K562 (cell line): ENCODE measurements at places on chromosomes 13 and 19.

DNA sequence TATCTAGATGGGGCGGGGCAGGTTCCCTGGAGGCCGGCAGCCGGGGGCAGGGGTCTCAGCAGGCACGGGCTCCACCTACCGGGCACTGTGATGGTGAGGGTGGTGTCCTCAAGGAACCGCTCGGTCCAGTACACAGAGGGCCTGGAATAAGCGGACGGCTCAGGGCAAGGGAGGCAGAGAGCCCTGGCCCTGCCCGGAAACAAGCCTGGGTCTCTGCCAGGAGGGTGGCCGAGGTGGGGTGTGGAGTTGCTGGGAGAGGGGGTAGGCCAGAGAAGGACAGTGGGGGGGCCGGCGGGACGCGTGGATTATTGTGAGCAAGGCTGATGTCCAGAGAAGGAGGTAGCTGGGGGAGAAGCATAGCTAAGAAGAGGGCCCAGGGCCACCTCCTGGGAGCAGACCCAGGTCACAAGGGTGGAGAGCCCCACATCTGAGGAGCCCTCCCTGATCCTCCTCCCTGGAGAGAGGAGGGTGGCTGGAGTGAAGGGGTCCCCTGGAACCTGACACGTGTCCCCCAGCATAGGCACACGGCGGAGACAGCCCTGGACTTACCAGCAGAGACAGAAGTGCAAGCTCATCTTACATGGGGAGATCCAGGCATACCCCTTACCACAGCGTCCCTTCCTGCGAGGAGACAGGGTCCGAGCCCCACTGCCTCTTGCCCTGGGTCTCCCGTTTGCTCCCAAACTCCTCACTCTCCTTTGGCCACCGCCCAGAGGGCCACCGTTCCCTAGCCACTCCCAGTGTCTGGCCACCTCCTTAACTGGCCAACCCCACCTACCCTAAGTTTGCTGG lies 29.0 kb upstream of the MIER2 start:
- peak; percentile 63 for DNase-seq

DNA sequence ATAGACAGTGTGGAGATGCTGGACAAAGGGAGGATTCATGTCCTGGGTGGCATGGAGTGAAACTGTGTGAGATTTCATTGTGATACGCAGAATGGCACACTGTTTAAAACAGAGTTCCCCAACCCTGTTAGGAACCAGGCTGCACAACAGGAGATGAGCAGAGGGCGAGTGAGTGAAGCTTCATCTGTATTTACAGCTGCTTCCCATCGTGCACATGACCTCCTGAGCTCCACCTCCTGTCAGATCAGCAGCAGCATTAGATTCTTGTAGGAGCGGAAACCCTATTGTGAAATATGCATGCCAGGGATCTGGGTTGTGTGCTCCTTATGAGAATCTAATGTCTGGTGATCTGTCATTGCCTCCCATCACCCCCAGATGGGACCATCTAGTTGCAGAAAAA lies 72.5 kb downstream of the RAP2A start:
- DNase-seq: no peak

DNA sequence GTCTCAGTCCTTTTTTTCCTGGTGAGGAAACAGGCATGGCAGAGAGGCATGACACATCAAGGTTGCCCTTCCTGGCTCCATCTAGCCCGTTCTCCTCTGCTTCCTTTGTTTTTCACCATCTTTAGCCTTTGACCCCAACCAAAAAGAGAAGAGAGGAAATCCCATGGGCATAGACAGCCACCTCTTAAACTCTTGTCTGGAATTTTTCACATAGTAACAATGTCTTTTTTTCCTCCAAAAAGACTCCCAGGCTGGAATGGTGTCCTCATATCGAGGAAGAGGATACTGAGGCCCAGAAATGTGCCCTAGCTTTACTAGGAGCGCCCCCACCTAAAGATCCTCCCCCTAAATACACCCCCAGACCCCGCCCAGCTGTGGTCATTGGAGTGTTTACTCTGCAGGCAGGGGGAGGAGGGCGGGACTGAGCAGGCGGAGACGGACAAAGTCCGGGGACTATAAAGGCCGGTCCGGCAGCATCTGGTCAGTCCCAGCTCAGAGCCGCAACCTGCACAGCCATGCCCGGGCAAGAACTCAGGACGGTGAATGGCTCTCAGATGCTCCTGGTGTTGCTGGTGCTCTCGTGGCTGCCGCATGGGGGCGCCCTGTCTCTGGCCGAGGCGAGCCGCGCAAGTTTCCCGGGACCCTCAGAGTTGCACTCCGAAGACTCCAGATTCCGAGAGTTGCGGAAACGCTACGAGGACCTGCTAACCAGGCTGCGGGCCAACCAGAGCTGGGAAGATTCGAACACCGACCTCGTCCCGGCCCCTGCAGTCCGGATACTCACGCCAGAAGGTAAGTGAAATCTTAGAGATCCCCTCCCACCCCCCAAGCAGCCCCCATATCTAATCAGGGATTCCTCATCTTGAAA lies at the start of gene GDF15:
Gene GDF15 (plus strand): TSS at position 484 of the 868 bp plus-strand sequence. CDS start 32 bp downstream, at position 516.
- DNase-seq: peak; percentile 98

GRCh38 chr19:8877854-8878705 lies 45.9 kb downstream of the MBD3L1 start:
- DNase-seq: peak; percentile 67
